ENCODE measurements at places on chromosomes 12 and 14.
A peak's percentile ranks its signal among the peaks of the same experiment; 100 is the strongest.

- DNase-seq = no peak
Observed at GRCh38 chr12:121754836-121755235, 38.7 kb downstream of the RHOF start.

GRCh38 chr14:23881282-23881681 lies 72.3 kb upstream of the DHRS4 start:
- DNase-seq = no peak

- no peak for DNase-seq
Observed at GRCh38 chr12:95615749-95616148, 64.5 kb upstream of the USP44 start.

- DNase-seq = no peak
Observed at GRCh38 chr12:113800201-113800600, 165.9 kb downstream of the RBM19 start.

- peak; percentile 91 for DNase-seq
Observed at GRCh38 chr12:1812650-1813302, 7.6 kb upstream of the LRTM2 start.

DNA sequence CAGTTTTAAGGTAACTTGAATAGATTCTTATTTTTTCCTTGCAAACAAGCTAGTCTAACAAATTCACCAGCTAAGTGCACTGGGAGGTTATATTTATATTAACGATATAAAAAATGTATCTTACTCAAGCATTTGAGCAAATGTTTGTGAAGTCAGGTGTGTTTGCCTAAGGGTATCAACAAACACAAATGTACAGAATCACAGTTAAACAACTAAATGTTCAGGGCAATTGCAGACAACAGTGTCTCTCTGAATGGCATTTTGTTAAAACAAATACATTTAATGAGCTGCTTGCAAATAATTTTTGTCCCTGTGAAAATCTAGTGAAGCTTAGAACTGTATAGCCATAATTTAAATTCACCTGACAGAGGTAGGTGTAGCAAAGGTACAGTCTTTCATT lies 28.2 kb upstream of the FLRT2 start:
- DNase-seq = no peak

- no peak for DNase-seq
Observed at GRCh38 chr12:117872546-117873169, 96.1 kb downstream of the KSR2 start.

DNA sequence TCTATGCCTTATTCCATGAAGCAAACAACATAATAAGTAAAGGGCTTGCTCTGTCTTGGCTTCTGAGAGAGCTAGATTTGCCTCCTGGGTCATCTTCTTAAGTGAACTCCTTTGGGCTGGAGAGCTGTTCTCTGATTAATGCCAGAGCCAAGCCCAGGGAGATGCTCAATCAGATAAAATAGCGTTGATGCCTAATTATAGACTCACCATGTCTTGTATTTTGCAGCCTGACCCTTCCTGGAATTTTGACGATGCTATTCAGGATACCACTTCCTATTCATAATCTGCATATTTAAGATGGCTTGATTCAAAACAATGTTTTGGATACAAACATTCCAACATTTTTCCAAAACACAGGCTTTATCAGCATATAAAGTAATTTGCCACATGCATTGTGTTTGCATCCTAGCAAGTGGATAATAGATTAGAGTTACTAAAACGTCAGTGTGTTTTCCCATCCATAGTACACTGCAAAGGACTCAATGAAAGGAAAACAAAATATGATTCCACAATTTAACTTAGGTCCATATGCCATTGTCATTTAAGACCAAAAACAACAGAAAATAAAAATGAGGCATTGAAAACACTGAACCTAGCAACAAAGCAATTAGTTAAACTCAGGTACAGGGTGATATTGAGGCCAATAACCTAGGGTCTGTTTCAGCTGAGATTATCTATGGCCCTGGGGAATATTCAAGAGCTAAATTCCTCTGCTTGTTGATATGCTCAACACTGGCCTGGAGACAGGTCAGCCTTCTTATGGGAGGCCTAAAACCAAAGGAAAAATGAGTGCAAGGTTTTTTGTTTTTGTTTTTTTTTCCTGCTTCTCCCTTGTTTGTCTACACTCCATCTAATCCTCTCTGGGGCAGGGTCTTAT lies 184.2 kb upstream of the FOXN3 start:
- DNase-seq = no peak

DNA sequence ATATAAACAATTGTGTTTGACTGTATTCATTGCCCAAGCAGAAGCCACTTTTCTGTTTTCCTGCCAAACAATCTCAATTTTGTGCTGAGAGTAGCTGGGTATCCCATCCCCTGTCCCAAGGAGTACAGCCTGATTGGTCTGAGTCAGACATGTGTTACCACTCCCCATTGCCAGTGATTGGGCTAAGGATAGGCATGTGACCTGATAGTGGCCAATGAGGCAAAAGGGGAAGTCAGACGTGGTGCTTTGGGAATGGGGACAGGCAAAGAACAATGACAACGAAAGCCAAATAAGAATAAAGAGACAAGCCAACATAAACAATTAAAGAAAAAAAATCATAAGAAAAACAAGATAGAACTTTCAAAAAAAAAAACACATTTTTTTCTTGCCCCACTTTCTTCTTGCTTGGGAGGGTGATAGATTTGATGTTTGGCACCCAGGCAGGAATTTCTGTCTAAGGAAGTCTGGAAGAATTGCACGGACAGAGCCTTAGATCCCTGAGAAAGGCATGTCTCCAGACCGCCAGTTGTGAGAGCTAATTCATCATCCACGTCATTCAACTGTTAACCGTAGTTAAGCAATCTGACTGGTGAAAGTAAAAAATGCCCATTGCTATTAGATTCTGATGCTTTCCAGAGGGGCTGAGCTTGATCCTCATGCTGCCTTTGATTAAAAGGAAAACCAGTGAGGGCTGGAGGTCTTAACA lies 626.6 kb upstream of the TMEM132C start:
- DNase-seq = no peak

DNA sequence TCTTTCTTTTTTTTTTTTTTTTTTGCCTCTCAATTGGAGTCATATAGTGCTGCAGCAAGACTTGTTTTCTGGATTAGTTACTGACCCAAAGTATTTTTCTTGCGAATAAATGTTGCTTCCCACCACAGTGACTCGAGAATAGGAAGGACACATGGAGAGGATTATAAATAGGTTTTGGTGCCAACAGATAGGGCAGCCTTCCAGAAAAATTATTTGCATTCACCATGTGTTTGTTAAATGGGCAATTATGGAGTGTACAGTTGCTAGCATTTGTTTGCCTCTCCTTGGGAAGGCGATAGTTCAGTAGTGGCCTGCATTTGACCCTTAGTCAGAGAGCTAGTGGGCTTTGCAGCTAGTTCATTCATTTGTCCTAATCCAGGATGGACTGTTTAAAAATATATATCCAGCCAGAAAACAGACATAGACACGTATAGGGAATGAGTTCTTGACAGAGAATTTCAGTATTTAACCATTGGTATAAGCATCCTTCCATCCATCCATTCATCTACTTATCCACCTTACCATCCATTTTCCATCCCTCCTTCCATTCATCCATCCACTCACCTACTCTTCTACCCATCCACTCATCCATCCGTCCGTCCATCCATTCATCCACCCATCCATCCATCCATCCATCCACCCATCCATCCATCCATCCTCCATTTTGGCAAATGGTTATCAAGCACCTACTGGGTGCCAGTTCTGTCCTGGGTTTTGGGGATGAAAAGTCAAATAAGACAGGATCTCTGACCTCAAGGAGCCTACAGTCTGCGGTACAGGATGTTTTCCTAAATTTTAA lies 67.5 kb downstream of the CHST11 start:
- DNase-seq = no peak

- DNase-seq = no peak
Observed at GRCh38 chr12:59040656-59041055, 120.4 kb upstream of the LRIG3 start.
